Activated CD8-positive, alpha-beta memory T cell treated with anti-CD3 and anti-CD28 coated beads, Interleukin-2, amount 50 U/mL, for 4 hours (primary cell): ENCODE measurements at places on chromosomes 6 and 20.

- no peak for DNase-seq
These were observed 6.1 kb downstream of the THBD start for GRCh38 chr20:23043376-23043775.

DNA sequence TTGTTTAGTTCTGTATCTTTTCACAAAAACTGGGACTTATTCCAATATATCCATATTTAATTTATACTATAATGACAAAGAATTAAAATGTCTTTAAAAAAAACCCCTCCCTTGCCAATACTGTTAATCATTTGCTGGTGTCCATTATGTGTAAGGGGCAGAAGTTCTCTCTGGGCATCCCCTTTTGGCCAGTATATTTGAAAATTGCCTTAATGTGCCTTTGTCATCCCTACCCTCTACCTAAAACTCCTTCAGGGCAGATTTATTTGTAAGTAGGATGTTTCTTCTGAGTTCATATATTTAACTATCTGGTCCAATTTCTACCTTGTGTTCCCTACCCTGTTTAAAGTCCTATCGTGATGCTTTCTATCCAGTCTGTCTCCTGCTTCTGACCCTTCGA, 62.9 kb downstream of the ARHGAP18 start:
- DNase-seq, result no peak

DNA sequence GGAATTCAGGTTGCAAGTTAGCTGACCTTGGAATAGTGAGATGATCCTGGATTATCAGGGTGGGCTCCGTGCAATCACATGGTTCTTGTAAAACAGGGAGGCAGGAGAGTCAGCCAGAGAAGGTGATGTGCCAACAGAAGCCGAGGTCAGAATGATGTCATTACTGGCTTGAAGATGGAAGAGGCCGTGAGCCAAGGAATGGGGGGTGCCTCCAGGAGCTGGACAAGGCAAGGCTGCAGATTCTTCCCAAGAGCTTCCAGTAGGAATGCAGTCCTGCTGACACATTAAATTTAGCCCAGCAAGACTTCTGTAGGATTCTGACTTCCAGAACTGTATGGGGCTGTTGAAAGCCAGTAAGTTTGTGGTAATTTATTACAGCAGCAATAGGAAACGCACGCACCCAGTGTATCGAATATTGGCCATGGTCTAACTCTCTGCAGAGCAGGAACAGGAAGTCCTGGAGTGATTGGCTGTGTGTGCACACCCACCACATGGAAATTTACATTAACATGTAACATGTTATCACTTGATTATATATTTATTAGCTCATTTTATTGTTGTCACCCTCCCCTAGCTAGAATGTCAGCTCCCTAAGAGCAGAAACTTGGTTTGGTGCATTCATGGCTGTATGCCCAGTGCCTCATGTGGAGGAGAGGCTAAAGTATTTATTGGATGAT, 19.1 kb downstream of the SLC24A3 start:
- DNase-seq, result no peak

DNA sequence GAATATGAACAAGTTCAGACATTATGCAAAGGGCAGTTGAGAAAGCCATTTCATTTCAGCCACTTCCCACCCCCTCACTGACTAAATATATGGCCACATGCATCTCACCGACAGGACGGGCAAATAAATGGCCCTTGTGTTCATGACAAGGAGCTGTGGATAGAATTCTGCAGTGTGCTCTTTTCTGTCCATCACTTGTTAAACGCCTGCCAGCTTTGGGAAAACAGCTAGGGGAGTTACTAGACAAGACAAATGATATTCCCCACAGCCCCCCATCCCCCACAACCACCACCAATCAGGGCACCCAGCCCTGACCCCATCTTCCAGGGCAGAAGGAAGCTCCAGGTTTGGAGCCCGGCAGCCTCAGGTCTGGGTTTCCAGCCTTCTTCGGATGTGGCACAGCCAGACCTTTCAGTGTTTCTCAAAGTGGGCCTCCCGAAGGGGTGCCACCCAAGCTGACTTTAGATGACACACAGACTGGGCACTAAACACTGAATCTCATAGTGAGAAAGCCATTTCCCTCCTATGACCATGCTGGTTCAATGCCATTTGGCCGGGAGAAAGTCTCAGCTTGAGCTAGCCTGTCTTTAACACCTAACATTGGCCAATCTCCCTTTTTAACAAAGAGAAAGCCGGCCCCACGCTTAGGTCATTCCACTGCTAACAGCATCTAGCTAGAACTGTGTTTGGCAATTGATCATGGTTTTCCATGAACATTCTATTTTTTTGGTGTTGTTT, 4.0 kb upstream of the RIPOR3 start:
- no peak for DNase-seq

GRCh38 chr6:26309731-26310142, 55.3 kb upstream of the BTN3A2 start:
- DNase-seq, result no peak

DNA sequence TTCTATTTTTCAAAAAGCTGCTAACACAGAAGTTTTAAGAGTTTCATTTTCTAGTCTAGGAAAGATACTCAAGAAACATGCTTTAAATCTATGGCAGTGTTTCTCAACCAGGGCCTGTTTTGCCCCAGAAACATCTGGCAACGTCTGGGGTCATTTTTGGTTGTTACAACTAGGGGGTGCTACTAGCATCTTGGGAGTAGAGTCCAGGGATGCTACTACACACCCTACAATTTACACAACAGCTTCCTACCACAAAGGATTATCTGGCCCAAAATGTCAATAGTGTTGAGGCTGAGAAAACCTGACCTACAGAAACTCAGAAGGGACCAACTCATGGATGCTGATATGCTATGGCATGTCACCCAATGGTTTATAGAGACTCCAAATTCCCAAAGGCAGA, 24.4 kb downstream of the SERAC1 start:
- DNase-seq, result no peak

DNA sequence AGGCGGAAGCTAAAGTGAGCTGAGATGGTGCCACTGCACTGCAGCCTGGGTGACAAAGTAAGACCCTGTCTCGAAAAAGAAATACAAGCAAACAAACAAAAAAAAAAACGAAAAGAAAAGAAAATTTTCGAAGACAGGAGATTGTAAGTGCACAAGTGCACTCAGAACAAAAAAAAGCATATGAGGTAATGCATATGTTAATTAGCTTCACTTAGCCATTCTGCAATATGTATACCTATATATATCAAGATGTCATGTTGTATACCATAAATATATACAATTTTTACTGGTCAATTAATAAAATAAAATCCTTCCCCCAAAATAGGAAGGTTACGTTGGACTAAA, 127.5 kb downstream of the RIN2 start:
- no peak for DNase-seq

DNA sequence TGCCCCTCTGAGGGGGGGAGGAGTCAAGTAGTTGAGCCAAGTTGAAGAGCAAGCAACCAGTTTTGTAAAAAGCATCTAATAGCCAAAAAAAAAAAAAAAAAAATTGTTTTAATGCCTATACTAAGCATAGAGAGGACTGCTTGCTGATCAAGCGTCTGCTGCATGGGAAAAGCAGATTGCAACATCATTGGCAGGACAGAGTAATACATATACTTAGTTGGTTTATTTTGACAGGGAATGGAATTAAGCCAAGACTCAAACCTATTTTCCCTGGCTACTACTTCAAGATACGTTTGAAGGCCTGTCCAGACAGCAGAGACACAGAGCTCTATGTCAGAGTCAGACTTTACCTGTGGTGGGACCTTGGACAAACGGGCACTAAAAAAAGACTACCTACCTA, 120.5 kb downstream of the RTN4IP1 start:
- no peak for DNase-seq

GRCh38 chr6:158068893-158069799, 87.5 kb downstream of the SYNJ2 start:
- DNase-seq, result no peak

DNA sequence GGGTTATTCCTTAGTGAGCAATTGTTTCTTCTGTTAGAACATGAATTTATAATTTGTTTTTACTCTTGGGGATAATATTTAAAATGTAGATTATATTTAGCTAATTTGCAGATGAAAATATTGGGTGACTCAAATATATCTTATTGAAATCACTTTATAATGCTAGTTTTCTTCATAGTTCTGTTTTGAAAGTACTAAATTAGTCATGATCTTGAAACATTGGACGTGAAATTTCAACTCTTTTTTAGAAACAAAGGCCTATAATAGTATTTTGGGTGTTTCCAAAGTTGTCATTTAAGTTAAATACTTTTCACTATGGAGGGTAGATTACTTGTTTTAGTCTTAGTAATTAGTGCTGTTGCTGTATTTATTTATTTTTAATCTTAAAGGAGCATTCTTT, 250.9 kb downstream of the UTRN start:
- DNase-seq, result no peak

GRCh38 chr20:3729811-3730540, 2.5 kb upstream of the HSPA12B start:
- DNase-seq, result no peak

- DNase-seq, result no peak
These were observed 101.4 kb downstream of the TNFAIP3 start for GRCh38 chr6:137968455-137968804.

DNA sequence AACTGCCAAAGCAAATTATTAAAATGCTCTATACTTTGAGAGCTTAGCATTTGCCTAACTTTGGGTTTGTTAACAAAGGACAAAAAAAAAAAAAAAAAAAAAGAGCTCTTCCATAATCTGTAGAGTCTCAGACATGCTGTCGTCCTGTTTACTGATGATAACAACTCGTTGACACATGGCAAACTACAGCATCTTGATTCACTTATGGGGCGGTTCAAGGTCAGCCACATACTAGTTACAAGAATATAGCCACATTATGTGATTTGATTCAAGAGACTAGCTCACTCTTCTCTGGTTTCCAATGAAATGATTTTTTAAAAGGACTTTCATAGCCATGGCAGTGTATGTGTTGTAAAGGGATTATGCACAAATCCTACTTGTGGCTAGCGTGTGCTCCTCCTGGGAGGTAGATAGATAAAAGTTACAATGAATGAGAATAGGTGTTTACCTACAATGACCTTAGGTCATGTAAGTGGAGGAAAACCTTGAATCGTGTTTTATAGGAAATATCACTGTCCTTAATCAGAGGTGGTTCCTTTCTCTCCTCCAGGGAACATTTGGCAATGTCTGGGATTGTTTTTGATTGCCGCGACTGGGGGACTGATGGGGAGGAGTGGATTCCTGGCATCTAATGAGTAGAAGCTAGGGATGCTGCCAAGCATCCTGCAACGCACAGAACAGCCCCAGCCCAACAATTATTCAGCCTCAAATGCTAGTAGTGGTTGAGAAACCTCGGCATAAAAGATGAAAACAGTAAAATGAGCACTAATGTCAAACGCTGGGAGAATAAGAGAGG, 969.2 kb upstream of the SLC35B3 start:
- no peak for DNase-seq

GRCh38 chr6:8065519-8065911, 1.3 kb upstream of the BLOC1S5 start:
- DNase-seq, result no peak

- no peak for DNase-seq
These were observed 25.0 kb downstream of the CPNE5 start for GRCh38 chr6:36814249-36814648.

- no peak for DNase-seq
These were observed 249.7 kb upstream of the AFDN start for GRCh38 chr6:167576828-167577503.

DNA sequence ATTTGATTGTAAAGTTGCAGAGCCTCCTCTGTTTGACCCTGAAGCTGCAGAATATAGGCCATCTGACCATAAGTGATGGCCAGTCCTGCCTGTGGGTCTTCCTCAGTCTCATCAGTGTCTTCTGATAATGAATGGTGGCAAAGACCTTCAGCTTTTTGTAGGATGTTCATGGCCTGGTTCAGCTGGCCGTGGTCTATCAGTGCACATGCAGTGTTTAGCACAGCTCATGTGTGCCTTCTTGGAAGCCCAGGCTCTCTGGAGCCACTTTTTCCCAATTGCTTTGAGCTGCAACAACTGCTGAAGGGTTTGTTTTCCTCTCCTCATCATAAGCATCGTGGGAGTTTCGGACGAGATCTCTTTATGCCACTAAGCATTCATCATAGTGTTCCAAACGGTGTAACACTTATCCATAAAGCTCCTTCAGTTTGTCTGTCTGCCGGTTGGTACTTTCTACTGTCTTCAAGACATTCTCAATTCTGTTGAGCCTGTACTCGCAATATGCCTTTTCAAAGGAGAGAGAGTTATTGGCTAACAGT, 70.1 kb upstream of the TULP4 start:
- DNase-seq, result no peak
